Stimulated activated CD8-positive, alpha-beta memory T cell treated with anti-CD3 and anti-CD28 coated beads, Interleukin-15, amount 100 ng/mL, for 1 hour (primary cell): ENCODE measurements at places on chromosomes 6 and 20.

GRCh38 chr20:19889011-19889953 is 127.9 kb upstream of the NAA20 start:
- no peak for DNase-seq

- DNase-seq, result no peak
Observed at GRCh38 chr6:69416776-69417175, 380.0 kb downstream of the LMBRD1 start.

DNA sequence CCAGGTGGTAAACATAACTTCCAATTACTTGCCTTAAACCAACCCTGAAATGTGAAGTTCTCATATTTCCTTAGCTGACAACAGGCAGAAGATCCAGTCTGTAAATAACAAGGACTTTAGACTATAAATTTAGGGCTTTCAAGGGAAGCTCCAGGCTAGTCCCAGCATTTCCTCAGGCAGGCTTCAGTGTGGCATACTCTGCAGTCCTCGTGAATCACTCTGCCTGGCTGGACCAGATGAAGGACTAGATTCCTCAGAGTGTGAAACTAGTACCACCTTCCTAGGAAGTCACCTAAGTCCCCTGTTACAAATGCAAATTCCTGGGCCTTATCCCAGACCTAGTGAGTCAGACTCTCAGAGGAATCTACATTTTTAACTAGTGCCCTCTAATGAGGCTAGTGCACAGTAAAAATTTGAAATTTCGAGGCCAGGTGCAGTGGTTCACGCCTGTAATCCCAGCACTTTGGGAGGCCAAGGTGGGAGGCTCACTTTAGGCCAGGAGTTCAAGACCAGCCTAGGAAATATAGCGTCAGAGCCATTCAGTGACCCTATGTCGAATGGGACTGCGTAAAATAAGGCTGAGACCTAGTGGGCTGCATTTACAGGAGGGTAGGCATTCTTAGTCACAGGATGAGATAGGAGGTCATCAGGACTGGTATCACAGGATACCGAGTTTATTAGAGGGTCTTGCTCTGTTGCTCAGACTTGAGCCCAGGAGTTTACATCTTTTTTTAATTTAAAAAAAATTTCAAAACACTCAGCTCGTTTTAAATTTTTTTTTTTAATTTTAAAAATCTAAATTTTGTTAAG is 279.6 kb upstream of the JARID2 start:
- no peak for DNase-seq

DNA sequence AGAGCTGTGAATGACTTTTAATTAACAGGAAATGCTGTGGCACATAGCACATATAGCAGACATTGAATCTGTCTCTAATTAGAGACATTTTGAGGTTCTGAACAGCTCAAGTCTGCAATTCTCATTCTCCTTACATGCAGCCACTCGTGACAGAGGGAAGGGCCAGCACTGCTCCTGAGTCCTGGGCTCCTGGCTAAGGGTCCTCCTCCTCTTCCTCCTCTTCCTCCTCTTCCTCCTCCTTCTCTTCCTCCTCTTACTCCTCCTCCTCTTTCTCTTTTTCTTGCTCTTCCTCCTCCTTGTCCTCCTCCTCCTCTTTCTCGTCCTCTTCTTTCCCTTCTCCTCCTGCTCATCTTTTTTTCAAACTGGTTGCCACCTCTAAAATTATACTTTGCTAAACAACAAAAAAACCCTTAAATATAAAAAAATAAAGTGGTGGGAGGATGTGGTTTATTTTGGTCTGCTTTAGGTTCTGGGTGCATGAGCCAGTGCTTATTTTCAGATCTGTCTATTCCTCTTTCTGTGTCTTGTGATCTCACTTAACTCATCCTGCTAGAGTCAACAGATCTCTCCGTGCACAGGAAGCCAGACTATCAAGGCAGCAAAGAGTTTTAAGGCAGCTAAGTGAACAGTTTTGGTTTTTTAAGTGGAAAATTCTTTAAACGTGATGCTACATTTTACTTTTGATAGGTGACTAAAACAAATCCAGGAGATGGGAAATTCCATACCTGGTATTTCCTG is 159.3 kb downstream of the CD83 start:
- no peak for DNase-seq

DNA sequence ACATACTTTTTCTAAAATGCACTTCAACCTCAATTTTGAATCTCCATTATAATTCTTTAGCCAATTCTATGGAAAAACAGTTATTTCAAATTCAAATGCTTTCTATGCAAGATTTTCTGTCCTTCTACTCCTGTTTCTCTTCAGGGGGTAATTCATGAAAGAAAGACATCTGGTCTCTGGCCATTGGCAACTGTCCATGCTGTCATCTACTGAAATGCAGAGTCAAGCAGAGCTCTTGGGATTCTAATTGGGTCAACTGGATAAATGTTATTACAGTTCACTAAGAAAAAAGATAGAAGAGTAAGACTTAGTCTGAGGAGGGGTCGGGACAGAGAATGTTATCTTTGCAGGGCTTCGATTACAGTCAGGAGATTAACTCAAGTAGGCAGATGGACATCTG is 22.0 kb upstream of the BMP5 start:
- no peak for DNase-seq

GRCh38 chr20:43959920-43960227 is 45.2 kb downstream of the TOX2 start:
- DNase-seq, result no peak

GRCh38 chr6:16452348-16452747 is 214.0 kb downstream of the GMPR start:
- no peak for DNase-seq

GRCh38 chr6:683742-684440 is 9.0 kb downstream of the EXOC2 start:
- no peak for DNase-seq

- DNase-seq, result no peak
Observed at GRCh38 chr6:44456070-44456965, 68.8 kb downstream of the CDC5L start.

- no peak for DNase-seq
Observed at GRCh38 chr6:111551521-111552231, 54.0 kb downstream of the TRAF3IP2 start.

DNA sequence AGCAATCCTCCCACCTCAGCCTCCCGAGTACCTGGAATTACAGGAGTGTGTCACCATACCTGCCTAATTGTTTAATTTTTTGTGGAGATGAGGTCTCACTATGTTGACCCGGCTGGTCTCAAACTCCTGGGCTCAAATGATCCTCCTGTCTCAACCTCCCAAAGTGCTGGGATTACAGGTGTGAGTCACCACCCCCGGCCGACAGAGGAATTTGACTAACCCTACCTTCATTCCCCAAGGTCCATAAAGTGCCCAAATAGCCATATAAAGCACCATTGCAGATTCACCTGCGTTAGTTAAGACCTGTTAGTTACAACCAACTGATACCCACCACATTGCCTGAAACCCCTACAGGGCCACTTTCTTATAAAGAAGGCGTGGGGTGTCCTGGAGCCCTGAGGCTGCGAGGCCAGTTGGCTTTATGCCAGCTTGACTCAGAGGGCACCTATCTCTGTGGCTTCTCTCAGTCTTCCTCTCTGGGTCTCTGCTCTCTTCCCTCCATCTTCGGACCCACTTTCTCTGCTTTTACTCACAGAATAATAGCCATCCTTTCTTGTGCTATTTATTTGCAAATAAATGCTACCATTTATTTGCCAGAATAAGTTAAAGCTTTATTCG is 65.6 kb downstream of the SLC2A10 start:
- DNase-seq, result no peak
